GM20000 (cell line): ENCODE measurements at places on chromosomes 12 and 14.

- no peak for DNase-seq
Measured at GRCh38 chr14:59132796-59133494, 55.5 kb upstream of the DAAM1 start.

DNA sequence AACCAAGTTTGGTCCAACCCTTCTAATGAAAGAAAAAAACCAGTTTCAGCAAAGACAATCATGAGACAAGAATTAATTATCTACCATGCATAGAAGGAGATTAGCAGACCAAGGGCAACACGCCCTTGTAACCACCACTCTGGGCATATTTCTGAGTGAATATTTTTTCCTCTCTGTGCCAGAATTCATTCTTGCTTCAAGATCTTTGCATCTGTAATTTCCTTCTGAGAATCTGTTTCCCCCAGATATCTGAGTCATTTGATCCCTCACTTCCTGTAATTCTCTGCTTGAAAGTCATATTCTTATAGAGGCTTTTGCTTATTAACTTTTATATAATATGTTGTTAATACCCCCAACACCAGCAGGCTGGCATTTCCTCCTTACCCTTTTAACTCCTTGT lies 243.7 kb downstream of the SLC16A7 start:
- DNase-seq = no peak

- no peak for DNase-seq
Measured at GRCh38 chr12:56248711-56249110, 9.5 kb downstream of the ANKRD52 start.

DNA sequence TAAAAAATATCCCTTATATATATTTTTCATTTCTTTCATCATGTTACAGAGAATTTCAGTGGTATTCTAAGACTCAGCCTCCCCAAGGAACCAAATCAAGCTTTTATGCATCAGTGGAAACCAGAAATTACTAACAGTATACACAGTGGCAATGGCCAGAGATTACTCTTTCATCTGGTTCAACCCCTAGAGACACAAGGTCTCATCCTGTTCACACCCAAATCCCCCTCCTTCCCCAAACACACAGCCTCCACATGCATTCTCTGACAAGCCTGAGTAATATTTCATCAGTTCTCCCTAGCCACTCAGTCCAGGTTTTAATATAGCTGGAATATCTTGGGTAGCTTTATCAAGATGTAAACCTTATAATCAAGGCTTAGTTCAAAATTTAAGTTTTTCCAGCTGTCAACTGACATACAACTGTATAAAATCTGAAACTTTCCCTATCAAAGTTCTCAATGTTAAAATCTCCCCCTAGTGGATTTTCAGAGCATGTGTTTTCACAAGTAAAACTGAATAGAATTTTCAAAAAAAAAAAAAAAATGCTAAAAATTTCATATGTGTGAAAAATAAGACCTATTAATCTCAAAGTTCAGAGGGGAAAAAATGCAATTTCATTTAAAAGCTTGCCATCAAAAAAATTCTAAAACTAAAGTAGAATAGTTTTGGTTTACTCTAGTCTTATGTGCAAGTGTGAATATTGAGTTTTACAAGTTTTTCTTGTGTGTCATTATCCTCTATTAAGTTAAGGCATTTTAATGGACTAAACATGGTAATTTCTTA lies 10.5 kb upstream of the SSTR1 start:
- no peak for DNase-seq

DNA sequence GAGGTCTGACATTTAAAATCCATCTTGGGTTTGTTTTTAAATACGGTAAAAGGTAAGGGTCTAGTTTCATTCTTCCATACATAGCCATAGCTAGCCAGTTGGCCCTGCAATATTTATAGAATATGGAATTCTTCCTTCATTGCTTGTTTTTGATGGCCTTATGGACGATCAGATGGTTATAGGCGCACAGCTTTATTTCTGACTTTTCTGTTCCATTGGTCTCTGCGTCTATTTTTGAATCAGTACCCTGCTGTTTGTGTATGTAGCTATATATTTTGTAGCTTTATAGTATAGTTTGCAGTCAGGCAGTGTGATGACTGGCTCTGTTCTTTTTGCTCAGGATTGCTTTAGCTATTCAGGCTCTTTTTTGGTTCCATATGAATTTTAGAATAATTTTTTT lies 366.8 kb upstream of the MIS18BP1 start:
- no peak for DNase-seq

DNA sequence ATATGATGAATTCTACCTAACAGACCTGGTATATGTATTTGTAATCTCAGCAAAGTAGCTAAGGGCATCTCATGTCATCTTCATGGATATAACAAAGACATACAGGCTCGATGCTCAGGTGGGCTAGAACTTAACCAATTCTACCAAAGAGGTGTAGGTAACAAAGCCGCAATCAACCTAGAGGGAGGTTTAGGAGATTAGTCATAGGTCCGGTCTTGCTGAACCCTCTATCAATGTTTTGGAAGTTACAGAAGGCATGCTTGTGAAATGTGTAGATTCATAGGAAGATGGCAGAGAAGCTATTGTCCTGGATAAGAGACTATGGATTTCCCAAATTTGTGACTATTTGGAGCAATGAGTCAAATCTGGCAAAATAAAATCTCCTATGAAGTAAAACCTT lies 42.6 kb upstream of the SYCP3 start:
- DNase-seq = no peak

- no peak for DNase-seq
Measured at GRCh38 chr12:133010657-133011297, 24.6 kb downstream of the ZNF26 start.

GRCh38 chr12:29610473-29611170 lies 113.1 kb upstream of the OVCH1 start:
- DNase-seq = no peak

GRCh38 chr14:74469548-74470518 lies 23.3 kb downstream of the NPC2 start:
- DNase-seq = no peak

DNA sequence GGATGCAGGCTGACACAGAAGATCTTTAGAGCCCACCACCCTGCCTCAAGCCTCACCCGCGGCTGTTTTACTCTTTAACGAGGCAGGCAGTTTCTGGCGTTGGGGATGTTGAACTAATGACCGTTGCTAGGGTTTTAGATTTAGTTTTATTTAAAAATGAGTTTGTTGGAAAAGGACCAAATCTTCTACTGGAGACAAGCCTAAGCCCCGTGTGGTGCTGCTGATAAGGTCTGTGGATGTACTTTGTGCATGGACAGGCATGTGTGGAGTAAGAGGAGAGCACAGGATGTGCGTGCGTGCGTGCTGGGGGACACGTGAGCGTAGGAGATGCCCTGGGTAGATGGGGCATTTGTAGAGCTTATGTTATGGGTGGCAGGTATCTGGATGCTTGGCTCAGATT lies 5.7 kb downstream of the NTF3 start:
- DNase-seq = no peak

GRCh38 chr12:2680676-2681039 lies 114.1 kb upstream of the FKBP4 start:
- DNase-seq = no peak
